ENCODE measurements at places on chromosomes 1 and 21. TPM values are rescaled to one million over a fixed set of nuclear protein-coding genes. Genes with fewer than 3 reads are reported as not detected.

DNA sequence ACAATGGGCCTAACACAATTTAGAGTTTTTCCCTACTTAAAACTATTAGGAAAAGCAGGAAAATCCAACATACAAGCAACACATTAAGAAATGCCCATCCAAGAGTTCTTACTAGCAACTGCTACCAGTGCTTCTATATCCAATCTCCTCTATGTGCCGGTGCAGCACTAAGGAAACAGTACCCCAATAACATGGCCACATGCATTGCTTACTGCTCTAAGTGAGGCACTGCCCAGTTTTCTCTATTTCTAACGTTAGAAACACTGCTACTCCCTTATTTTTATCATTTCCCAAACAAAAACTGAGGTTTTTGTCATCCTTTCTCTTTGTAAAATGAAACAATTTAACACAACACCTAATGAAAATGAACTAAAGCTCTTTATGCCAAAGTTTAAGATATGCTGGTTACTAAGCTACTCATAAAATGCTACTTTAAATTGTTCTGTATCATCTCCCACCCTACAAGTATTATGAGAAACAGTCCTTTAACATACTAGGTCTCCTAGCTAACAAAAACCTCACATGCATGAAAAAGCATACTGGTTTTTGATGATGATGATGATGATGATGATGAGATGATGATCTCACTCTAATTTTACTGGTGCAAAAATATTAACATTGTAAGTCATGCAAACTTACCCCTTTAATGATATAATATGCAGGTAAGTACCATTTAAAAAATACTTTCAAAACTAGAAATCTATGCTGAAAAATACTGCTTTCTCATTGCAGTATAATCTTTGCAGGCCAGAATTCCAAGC is 90.7 kb upstream of the TTC39A start:
- no peak overlapping the region for H3K27ac ChIP-seq
- peaks cover 31% of the 10 kb centered on the region for H3K36me3 ChIP-seq
- no peak for DNase-seq
- H3K4me3 ChIP-seq: no peak overlapping the region
- peaks cover 21% of the 10 kb centered on the region for H3K4me1 ChIP-seq

- H3K36me3 ChIP-seq: no peaks in the 10 kb centered on the region
- no peaks in the 10 kb centered on the region for H3K27me3 ChIP-seq
- no peak overlapping the region for H3K4me3 ChIP-seq
- no peaks in the 10 kb centered on the region for H3K4me1 ChIP-seq
- no peak overlapping the region for H3K27ac ChIP-seq
These were observed 478.5 kb upstream of the DEPDC1 start for GRCh38 chr1:68975212-68975933.

- no peak overlapping the region for H3K4me3 ChIP-seq
- peak; percentile 46 for DNase-seq
- H3K27me3 ChIP-seq: no peaks in the 10 kb centered on the region
- H3K27ac ChIP-seq: no peak overlapping the region
These were observed 33.1 kb downstream of the WDR4 start for GRCh38 chr21:42846221-42846620.

DNA sequence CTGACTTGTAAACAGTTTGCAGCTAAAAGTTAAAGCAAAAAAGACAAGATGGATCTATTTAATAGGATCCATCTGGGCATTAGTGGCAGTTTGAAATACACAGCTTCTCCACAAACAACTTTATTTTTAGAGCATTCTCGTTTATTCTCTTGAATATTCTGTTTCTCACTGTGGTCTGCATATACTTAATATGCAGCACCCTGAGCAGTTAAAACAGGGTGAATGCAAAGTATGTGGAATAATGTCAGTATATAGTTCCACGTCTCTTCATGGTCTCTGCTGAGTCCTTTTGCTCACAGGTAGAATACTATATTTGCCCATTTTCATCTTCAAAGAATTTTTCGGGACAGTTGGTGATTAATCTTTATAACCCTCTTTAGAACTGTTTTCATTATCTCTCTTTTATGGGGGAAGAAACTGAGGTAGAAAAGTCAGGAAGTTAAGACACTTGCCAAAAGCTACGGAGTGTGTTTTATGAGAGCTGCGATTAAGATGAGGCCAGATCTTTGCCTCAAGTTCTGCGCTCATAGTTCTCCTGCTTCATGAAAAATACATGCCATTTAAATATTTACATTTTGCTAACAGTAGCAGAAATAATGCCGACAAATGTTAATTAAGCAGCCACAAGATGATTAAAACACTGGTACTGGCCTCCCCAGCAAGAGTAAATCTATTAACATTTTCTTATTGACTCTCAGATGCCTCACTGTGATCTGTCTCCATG is 115.6 kb downstream of the PTBP2 start:
- H3K4me1 ChIP-seq: no peaks in the 10 kb centered on the region
- H3K36me3 ChIP-seq: no peaks in the 10 kb centered on the region
- H3K27me3 ChIP-seq: no peaks in the 10 kb centered on the region
- no peak overlapping the region for H3K4me3 ChIP-seq

DNA sequence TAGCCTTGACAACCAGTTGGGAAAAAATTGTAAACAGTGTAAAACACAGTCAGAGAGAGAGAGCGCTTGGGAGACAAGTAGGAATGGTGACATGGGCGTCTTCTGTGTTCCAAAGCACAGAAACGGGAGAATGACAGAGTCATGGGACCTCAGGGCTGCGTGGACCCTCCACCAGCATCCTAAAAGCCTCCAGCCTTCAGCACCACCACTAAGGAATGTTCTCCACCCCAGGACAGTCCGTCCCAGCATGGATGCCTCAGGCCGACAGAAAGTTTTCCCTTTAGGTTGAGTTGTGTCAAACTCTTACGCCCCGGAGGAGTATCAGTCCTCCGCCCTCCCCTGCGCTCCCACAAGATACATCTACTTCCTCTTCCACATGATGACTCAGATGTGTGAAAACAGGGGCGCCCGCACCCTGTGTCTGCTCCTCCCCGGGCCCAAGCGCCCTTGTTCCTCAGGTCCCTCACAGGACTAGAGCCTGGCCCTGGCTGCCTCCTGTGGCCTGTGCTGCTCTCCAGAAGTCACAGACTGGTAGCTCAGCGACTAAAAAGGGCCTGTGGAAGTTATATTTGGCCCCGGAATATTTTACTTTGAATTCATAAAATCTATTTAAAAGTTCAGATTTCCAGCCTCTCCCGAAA is 63.9 kb upstream of the EFHD2 start:
- peak; percentile 91 for DNase-seq
- peak overlapping the region; percentile 67 for H3K27ac ChIP-seq
- H3K36me3 ChIP-seq: no peaks in the 10 kb centered on the region

GRCh38 chr1:67882196-67882958 is 49.1 kb upstream of the GNG12 start:
- no peak for DNase-seq
- no peak overlapping the region for H3K4me3 ChIP-seq
- no peaks in the 10 kb centered on the region for H3K27me3 ChIP-seq
- H3K4me1 ChIP-seq: no peaks in the 10 kb centered on the region
- no peak overlapping the region for H3K27ac ChIP-seq

DNA sequence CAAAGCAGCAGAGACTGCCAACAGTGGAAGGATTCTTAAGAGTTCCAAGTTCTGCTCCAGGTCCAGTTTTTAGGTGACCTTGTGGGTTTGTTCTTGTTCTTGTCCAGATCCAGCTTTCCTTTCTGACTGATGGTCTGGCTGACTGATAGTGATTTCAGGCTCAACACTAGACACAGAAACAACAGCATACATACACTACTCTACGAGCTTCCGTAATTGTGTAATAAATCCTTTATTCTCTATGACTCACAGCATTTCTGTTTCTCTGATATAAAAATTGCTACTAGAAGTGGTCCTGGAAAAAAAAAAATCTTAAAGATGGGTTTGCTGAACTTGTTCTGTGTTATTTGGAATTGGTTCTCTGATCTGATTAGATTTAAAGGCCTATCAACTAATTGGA is 62.2 kb upstream of the PTCH2 start:
- H3K36me3 ChIP-seq: peaks cover 10% of the 10 kb centered on the region
- H3K4me3 ChIP-seq: no peak overlapping the region
- no peaks in the 10 kb centered on the region for H3K27me3 ChIP-seq
- DNase-seq: no peak
- H3K4me1 ChIP-seq: no peaks in the 10 kb centered on the region

DNA sequence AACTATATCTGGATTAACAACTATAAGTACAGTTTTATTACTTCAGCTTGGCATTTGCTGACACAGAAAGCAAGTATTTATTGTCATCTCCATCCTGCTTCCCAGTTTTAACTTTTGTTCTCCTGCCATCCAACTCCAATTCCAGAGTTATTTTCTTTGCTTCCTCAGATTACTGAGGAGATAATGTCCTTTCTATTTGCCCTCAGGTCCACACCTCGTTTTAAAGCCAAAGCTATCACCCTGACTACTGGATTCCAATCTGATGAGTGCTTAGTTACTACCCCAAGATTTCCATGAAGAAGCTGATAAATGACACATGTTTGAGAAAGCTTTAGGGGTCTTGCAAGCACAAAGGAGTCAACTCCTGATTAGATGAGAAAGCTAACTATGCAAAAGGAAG is 25.2 kb downstream of the ACKR1 start:
- DNase-seq: no peak
- no peaks in the 10 kb centered on the region for H3K4me1 ChIP-seq
- peaks cover 26% of the 10 kb centered on the region for H3K27me3 ChIP-seq
- H3K27ac ChIP-seq: no peak overlapping the region

DNA sequence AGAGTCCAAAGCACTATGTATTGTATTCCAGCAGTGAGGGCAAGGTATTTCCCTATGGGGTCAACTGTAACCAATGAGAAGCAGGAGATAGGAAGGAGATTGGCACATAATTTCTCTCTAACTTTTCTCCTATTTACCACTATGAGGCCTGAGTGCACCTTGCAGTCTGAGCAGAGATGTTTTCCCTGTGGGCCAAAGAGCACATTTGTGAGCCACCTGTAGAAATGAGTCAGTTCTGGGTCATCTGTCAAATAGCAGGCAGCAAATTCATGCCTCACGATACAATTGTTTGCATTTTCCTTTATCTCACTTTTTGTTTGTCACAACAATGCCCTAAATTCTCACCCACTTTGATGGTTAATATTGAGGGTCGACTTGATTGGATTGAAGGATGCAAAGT is 547.2 kb upstream of the NCAM2 start:
- no peaks in the 10 kb centered on the region for H3K36me3 ChIP-seq
- no peak for DNase-seq
- no peaks in the 10 kb centered on the region for H3K27me3 ChIP-seq
- no peak overlapping the region for H3K27ac ChIP-seq
- H3K4me3 ChIP-seq: no peak overlapping the region

GRCh38 chr1:5950201-5950895 is 41.9 kb downstream of the NPHP4 start:
- DNase-seq: no peak
- no peaks in the 10 kb centered on the region for H3K27me3 ChIP-seq
- H3K4me1 ChIP-seq: no peaks in the 10 kb centered on the region
- H3K27ac ChIP-seq: no peak overlapping the region
- H3K4me3 ChIP-seq: no peak overlapping the region

DNA sequence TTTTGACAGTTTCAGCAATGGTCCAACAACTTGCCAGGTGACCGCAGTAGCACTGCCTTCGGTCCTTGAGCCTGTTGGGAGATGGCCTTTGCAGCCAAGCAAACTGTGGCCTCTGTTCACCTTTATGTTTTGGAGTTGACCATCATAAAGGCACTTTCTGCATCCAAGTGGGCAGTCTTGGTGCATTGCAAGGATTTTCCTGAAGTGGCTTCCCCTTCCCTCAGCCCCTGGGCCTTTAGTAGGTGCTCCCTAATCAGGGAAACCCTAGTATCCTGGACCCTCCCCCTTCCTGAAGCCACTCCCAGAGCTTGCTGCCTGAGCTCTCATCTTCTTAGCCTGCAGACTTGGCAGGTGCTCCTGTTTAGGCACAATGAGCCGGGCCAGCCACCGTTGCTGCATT is 140.2 kb downstream of the TRABD2B start:
- no peak overlapping the region for H3K4me3 ChIP-seq
- no peak overlapping the region for H3K27ac ChIP-seq
- H3K4me1 ChIP-seq: no peaks in the 10 kb centered on the region
- no peak for DNase-seq
- H3K36me3 ChIP-seq: no peaks in the 10 kb centered on the region

GRCh38 chr1:4207183-4207582 is 307.1 kb upstream of the C1orf174 start:
- H3K27ac ChIP-seq: no peak overlapping the region
- no peaks in the 10 kb centered on the region for H3K36me3 ChIP-seq
- H3K4me1 ChIP-seq: no peaks in the 10 kb centered on the region
- no peak overlapping the region for H3K4me3 ChIP-seq
- no peaks in the 10 kb centered on the region for H3K27me3 ChIP-seq
- no peak for DNase-seq

GRCh38 chr21:27425172-27425571 is 458.3 kb upstream of the ADAMTS5 start:
- H3K4me1 ChIP-seq: no peaks in the 10 kb centered on the region
- H3K27me3 ChIP-seq: no peaks in the 10 kb centered on the region
- H3K4me3 ChIP-seq: no peak overlapping the region
- H3K27ac ChIP-seq: no peak overlapping the region
- no peaks in the 10 kb centered on the region for H3K36me3 ChIP-seq

GRCh38 chr1:184176058-184176457 is 124.5 kb downstream of the TSEN15 start:
- no peaks in the 10 kb centered on the region for H3K4me1 ChIP-seq
- no peaks in the 10 kb centered on the region for H3K36me3 ChIP-seq
- no peak overlapping the region for H3K4me3 ChIP-seq
- no peak for DNase-seq
- H3K27ac ChIP-seq: no peak overlapping the region

- no peak for DNase-seq
- H3K4me1 ChIP-seq: peaks cover 28% of the 10 kb centered on the region
These were observed 17.7 kb downstream of the TESK2 start for GRCh38 chr1:45473302-45473701.

GRCh38 chr1:218164111-218164929 is 120.8 kb upstream of the RRP15 start:
- H3K36me3 ChIP-seq: no peaks in the 10 kb centered on the region
- DNase-seq: peak; percentile 72
- H3K4me1 ChIP-seq: peaks cover 24% of the 10 kb centered on the region
- peaks cover 81% of the 10 kb centered on the region for H3K27me3 ChIP-seq
- peak overlapping the region; percentile 46 for H3K4me3 ChIP-seq
- no peak overlapping the region for H3K27ac ChIP-seq

GRCh38 chr1:10546896-10547295 is 72.1 kb downstream of the PEX14 start:
- H3K27ac ChIP-seq: no peak overlapping the region
- H3K36me3 ChIP-seq: peaks cover 17% of the 10 kb centered on the region
- no peaks in the 10 kb centered on the region for H3K4me1 ChIP-seq
- no peaks in the 10 kb centered on the region for H3K27me3 ChIP-seq
- H3K4me3 ChIP-seq: no peak overlapping the region

GRCh38 chr1:114902343-114902742 is 47.7 kb downstream of the SYCP1 start:
- H3K27ac ChIP-seq: no peak overlapping the region
- DNase-seq: no peak
- no peak overlapping the region for H3K4me3 ChIP-seq
- no peaks in the 10 kb centered on the region for H3K36me3 ChIP-seq

GRCh38 chr1:47797575-47797974 is 199.6 kb downstream of the TRABD2B start:
- H3K36me3 ChIP-seq: no peaks in the 10 kb centered on the region
- no peak overlapping the region for H3K27ac ChIP-seq

The ZNF670 gene
- total RNA-seq: 4.5 TPM

The C8A gene
- not detected for total RNA-seq

The DNM3 gene
- 5.0 TPM for total RNA-seq

The PRAMEF11 gene
- total RNA-seq: not detected

The IL19 gene
- total RNA-seq: not detected

The KRTAP12-4 gene
- total RNA-seq: not detected

The PLPPR4 gene
- total RNA-seq: 0.66 TPM

The PPIH gene
- 39.8 TPM for total RNA-seq

The FAM3B gene
- 1.3 TPM for total RNA-seq

The C1QTNF12 gene
- total RNA-seq: not detected

The KLF17 gene
- total RNA-seq: not detected

The FAM43B gene
- 0.97 TPM for total RNA-seq

The CFAP107 gene
- not detected for total RNA-seq

The UBE2J2 gene
- 39.1 TPM for total RNA-seq
